IMR-90 (cell line): ENCODE measurements at places on chromosomes 16 and 17. TPM values are rescaled to one million over a fixed set of nuclear protein-coding genes. Genes with fewer than 3 reads are reported as not detected.

GRCh38 chr16:76654088-76654820 is 377.1 kb downstream of the CNTNAP4 start:
- H3K27me3 ChIP-seq, result no peaks in the 10 kb centered on the region
- no peak overlapping the region for H3K4me3 ChIP-seq
- DNase-seq, result no peak
- no peaks in the 10 kb centered on the region for H3K36me3 ChIP-seq
- H3K4me1 ChIP-seq, result no peaks in the 10 kb centered on the region

DNA sequence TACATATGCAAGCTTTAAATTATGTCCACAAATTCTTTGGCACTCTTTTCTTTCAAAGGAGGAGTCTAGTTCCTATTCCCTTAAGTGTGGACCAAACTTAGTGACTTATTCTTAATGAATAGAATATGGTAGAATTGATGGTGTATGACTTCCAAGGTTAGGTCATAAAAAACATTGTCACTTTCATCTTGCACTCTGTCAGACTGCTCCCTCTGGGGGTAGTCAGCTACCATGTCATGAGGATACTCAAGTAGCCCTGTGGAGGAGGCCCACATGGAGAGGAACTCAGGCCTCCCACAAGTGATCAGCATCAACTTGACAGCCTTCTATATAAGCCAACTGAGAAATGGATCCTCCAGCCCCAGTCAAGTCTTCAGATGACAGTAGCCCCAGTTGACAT is 58.0 kb upstream of the SCNN1B start:
- H3K4me1 ChIP-seq, result no peaks in the 10 kb centered on the region
- DNase-seq, result no peak
- H3K27ac ChIP-seq, result no peak overlapping the region
- no peaks in the 10 kb centered on the region for H3K36me3 ChIP-seq

DNA sequence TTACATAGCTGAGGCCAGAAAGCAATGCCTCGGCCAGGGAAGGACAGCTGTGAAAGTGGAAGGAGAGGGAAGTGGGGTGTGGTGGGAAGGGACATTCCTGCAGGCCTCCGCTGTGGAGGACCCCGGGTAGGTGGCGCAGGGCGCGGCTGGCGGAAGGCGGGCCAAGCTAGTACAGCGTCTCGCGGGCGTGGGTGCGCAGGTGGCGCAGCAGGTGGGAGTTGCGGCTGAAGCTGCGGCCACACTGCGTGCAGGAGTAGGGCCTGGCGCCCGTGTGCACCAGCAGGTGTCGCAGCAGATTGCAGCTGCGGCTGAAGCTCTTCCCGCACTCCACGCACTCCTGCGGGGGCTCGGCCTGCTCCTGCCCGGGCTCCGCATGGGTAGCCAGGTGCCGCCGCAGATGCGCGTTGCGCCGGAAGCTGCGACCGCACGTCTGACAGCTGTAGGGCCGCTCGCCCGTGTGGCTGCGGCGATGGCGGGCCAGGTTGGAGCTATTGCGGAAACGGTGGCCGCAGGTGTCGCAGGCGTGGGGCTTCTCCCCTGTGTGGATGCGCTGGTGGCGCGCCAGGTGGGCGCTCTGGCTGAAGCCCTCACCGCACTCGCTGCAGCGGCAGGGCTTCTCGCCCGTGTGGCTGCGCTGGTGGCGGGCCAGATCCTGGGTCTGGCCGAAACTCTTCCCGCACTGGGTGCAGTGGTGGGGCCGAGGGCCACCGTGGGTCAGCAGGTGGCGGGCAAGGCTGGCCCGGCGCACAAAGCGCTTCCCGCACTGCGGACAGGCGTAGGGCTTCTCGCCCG is 10.0 kb downstream of the ZSCAN10 start:
- no peak for DNase-seq
- H3K4me1 ChIP-seq, result no peaks in the 10 kb centered on the region
- H3K27me3 ChIP-seq, result peaks cover 28% of the 10 kb centered on the region
- H3K27ac ChIP-seq, result no peak overlapping the region

Gene SYCE1L
- polyA plus RNA-seq, result 0.10 TPM in 1 of 2 replicates, not detected in the other

Gene HYDIN
- polyA plus RNA-seq, result 0.07 and 0.27 TPM in 2 replicates

Gene SP2
- polyA plus RNA-seq, result 13.8 and 14.0 TPM in 2 replicates

DNA sequence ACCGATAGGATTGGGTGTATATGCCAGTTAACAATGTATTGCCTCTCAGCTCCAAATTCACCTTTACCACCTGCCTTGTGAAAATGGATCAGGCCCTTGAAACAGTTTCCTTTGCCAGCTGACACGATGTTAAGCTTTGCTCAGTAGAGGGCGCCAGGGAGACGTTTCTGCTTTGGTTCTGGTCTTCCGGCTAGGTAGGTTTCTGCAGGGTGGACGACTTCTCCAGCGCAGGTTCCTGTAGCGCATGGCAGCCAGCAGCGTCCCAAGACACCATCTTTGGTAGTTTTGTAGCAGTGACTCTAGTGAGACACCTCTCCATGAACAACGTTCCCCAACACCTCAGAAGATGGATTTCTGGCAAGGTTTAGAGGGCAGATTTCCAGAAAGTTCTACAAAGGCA is 24.0 kb downstream of the SYCE1L start:
- H3K27ac ChIP-seq, result no peak overlapping the region
- peaks cover 2% of the 10 kb centered on the region; the same call in 1 of the 2 replicates for H3K4me1 ChIP-seq
- peaks cover 8% of the 10 kb centered on the region for H3K27me3 ChIP-seq
- no peak for DNase-seq
- H3K4me3 ChIP-seq, result no peak overlapping the region

DNA sequence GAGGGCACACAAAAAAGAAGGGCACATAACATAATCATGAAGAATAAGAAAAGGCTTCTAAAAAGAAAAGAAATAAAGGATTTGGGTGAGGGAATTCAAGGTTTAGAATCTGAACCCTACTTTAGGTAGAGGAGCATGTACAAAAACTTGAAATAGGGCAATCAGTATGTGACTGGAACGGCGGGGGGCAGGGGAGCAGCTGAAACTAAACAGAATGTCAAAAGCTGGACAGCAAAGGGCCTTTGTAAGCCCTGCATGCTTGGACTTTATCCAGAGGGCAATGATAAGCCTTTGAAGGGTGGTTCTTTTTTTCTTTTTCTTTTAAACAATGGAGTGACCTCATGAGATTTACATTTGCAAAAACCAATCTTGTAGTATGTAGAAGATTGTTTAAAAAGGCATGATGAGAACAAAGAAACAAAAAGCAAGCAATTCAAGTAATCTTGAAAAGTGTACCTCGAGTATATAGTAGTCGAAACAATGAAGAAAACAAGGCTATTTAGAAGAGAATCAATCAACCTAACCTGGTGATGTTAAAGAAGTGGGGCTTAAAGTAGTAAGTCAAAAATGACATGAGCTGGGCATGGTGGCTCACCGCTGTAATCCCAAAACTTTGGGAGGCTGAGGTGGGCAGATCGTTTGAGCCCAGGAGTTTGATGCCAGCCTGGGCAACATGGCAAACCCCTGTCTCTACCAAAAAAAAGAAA is 46.7 kb upstream of the ANKFY1 start:
- peaks cover 6% of the 10 kb centered on the region for H3K4me1 ChIP-seq
- DNase-seq, result peak; percentile 54
- no peak overlapping the region for H3K4me3 ChIP-seq
- no peak overlapping the region for H3K27ac ChIP-seq

- peak overlapping the region; percentile 28; the same call in 1 of the 2 replicates for H3K27ac ChIP-seq
- peaks cover 8% of the 10 kb centered on the region; the same call in 1 of the 2 replicates for H3K4me1 ChIP-seq
- H3K4me3 ChIP-seq, result no peak overlapping the region
- peak; percentile 73 for DNase-seq
- no peaks in the 10 kb centered on the region for H3K27me3 ChIP-seq
Observed at GRCh38 chr17:77096570-77097214, 44.1 kb upstream of the SEC14L1 start.

GRCh38 chr16:2143878-2144485 is 4.4 kb upstream of the RAB26 start:
- DNase-seq, result no peak
- H3K4me3 ChIP-seq, result no peak overlapping the region
- no peaks in the 10 kb centered on the region for H3K27me3 ChIP-seq
- no peak overlapping the region for H3K27ac ChIP-seq
- H3K4me1 ChIP-seq, result peaks cover 7% of the 10 kb centered on the region
- H3K36me3 ChIP-seq, result no peaks in the 10 kb centered on the region

GRCh38 chr16:79602628-79603014 is 2.1 kb upstream of the MAF start:
- no peak overlapping the region for H3K4me3 ChIP-seq
- H3K36me3 ChIP-seq, result no peaks in the 10 kb centered on the region
- no peaks in the 10 kb centered on the region for H3K4me1 ChIP-seq

DNA sequence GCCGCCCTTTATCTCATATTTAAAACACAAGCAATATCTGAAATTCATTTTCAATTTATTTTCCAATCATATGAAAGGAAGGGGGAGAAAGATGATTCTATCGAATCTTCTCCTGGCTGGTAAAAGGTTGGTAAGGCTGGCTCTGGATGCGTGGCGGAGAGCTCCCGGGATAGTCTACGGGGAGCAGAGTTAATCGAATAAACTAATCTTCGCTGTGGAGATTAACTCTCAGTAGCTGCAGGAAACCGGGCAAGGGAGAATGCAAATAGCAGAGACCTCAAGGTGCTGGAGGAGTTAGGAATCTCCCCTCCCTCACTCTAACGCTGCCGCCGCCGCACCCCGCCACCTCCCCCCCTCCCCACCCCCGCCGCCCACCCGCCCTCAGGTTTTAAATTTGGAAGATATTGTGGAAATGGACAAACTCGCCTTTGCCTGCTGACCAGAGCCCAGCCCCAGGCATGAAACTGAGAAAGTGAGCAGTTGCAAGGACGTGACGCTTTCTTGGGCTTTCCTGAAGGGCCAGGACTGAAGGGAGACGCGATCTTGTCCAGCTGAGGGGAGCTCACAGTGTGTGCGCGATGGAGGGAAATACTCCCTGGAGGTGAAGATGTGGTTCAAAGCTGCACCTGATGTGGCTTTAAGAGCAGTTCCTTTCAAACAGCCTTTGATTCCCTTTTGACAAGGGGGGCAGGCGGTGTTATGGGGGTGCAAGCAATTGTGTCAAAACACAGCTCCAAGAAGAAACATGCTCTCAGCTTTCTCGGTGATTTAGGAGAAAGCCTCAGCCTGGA is 308.2 kb upstream of the IRX3 start:
- no peaks in the 10 kb centered on the region for H3K27me3 ChIP-seq
- no peaks in the 10 kb centered on the region for H3K36me3 ChIP-seq
- no peak for DNase-seq
- no peaks in the 10 kb centered on the region for H3K4me1 ChIP-seq
- H3K27ac ChIP-seq, result no peak overlapping the region
- no peak overlapping the region for H3K4me3 ChIP-seq

DNA sequence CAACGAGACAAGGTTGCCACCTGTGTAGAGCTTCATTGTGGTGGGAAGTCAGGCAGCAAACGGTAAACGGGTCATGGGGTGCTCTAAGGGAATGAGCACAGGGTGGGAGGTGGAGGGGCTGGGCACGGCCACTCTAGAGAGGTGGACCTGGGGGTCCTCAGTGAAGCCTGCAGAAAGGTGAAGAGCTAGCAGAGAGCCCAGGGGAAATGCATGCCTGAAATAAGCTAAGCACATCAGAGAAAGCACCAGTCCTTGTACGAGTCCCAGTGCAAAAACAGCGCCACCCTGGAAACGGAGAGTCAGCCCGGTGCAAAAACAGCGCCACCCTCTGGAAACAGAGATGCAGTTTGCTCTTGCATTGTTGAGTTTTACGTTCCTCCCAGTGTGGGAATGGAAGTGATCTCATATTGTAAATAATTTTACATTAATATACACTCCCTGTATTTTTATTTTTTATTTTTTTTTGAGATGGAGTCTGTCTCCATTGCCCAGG is 65.0 kb downstream of the TBC1D16 start:
- H3K4me1 ChIP-seq, result no peaks in the 10 kb centered on the region
- peaks cover 6% of the 10 kb centered on the region; the same call in 1 of the 2 replicates for H3K36me3 ChIP-seq
- peak; percentile 10 for DNase-seq
- no peak overlapping the region for H3K27ac ChIP-seq
- no peaks in the 10 kb centered on the region for H3K27me3 ChIP-seq

GRCh38 chr16:86044881-86045590 is 146.1 kb downstream of the IRF8 start:
- H3K4me3 ChIP-seq, result no peak overlapping the region
- H3K27ac ChIP-seq, result no peak overlapping the region

Gene DPEP3
- polyA plus RNA-seq, result not detected in 2 replicates

DNA sequence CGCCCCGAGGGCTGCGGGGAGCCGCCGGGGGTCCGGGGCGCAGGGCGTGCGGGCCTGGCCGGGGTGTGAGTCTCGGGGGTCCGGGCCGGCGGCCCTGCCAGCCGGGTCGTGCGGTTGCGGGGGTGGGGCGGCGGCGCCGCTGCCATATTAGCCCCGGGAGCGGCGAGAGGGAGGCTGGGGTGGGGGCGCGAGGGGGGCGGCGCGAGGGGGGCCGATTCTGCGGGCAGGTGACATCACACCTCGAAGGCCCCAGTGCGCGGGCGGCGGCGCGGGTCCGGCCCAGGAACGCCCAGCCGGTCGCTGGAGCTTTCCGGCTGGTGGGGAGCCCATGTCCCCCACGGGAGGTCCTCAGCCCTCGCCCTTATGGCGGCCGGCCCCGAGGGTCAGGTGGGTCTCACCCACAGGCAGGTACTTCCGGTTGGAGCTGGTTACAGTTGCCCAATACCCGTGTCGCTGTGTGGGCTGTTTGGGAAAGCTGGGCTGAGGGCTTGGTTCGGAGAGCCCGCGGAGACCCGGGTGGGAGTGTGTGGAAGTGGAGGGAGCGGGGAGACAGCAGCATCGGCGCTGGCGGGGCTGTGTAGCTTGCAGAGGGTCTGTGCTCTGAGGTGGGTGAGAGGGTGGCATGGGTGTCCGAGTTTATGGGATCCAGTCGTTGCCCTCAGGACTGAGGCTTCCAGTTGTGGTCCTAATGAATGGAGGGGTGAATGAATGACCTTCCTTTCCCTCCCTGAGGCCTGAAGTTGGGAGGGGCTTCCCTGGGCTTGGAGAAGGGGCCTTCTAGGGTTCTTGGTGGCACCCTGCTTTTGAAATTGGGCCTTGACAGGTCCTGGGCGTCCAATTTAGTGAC is 804 bp downstream of the ATP6V0C start:
- peak overlapping the region; percentile 97 for H3K27ac ChIP-seq
- H3K36me3 ChIP-seq, result peaks cover 3% of the 10 kb centered on the region; the same call in 1 of the 2 replicates
- peak overlapping the region; percentile 93 for H3K4me3 ChIP-seq
- no peaks in the 10 kb centered on the region for H3K27me3 ChIP-seq

Gene KRTAP3-2
- polyA plus RNA-seq, result not detected in 2 replicates

Gene SP6
- 0.31 and 0.32 TPM in 2 replicates for polyA plus RNA-seq

Gene PYDC1
- not detected in 2 replicates for polyA plus RNA-seq

GRCh38 chr16:49858200-49859124 is 2.5 kb upstream of the ZNF423 start:
- no peak overlapping the region; the same call in 1 of the 2 replicates for H3K4me3 ChIP-seq
- H3K27ac ChIP-seq, result no peak overlapping the region
- no peaks in the 10 kb centered on the region for H3K36me3 ChIP-seq

GRCh38 chr17:10156948-10157607 is 41.3 kb downstream of the GAS7 start:
- peaks cover 5% of the 10 kb centered on the region; the same call in 1 of the 2 replicates for H3K4me1 ChIP-seq
- no peaks in the 10 kb centered on the region; the same call in 1 of the 2 replicates for H3K36me3 ChIP-seq
- no peak overlapping the region for H3K27ac ChIP-seq
- no peak for DNase-seq
- no peaks in the 10 kb centered on the region for H3K27me3 ChIP-seq

GRCh38 chr16:22663389-22664064 is 150.4 kb upstream of the HS3ST2 start:
- H3K4me1 ChIP-seq, result no peaks in the 10 kb centered on the region
- H3K36me3 ChIP-seq, result no peaks in the 10 kb centered on the region
- peaks cover 31% of the 10 kb centered on the region for H3K27me3 ChIP-seq
- H3K27ac ChIP-seq, result no peak overlapping the region
- H3K4me3 ChIP-seq, result no peak overlapping the region
